ENCODE measurements at places on chromosomes 6 and 20.

GRCh38 chr6:91350146-91350908 lies 763.5 kb upstream of the MAP3K7 start:
- no peak for DNase-seq

GRCh38 chr6:144678844-144679243 lies 393.7 kb downstream of the UTRN start:
- no peak for DNase-seq

- DNase-seq = no peak
Measured at GRCh38 chr6:106892186-106892585, 82.3 kb downstream of the CD24 start.

DNA sequence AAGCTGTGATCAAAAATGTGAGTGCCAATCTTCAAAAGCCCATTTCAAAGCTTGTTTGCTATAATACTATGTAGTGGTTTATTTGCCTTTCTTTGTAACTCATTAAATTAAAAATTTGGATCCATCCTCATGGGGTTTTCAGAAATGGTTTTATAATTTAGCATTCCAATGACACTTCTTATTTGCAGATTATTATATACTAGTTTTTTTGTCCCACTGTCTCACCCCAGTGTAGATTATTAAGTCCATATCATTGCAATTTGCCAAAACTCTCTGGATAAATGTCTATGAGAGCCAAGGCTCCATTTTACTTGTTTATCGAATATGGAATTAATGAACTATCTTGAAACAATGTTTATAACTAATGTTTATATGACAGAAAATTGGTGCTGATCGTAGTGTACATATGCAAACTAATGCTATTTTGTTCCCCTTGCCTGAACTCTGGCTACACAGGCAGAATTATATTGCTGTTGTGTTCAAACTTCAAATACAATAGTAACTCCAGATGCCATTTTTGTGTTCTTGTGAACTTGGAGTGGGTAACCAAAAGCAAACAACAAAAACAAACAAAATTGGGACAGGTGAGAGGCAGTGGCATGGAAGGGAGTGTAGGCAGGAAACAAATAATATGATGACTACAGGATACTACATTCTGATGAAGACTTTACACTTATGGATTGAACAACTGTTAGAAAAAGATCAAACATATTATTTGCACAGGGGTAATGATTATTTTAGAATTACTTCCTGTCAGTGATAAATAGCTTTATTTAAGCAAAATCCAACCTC lies 307.1 kb upstream of the FLRT3 start:
- no peak for DNase-seq

DNA sequence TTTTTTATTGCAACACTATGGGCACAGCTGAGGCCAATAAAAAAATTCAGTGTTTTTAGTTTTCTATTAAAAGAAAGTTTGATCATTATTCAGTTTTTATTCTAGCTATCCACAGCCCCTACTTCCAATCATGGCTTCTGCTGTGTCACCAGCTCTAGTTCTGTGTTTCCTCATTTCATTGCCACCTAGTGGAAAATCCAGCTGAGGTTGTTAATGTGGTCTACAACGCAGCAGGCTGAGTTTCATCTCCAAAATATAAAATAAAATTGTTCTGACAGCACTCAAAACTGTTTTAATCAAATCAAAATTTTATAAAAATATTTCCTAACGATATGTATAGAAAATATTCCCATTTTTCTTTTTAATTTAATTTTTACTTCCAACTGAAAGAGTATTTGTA lies 13.6 kb downstream of the COL9A1 start:
- DNase-seq = no peak

GRCh38 chr6:20401205-20402091 lies at the start of gene E2F3:
Gene E2F3, plus strand, starts transcription at chr6:20401879. Its CDS starts 354 bp downstream, at chr6:20402233.
- DNase-seq = peak; percentile 99
